Fibroblast of skin of scalp (primary cell): ENCODE measurements at places on chromosomes 13 and 19.

GRCh38 chr13:73248711-73249580 is 190.1 kb downstream of the KLF5 start:
- DNase-seq: no peak

- no peak for DNase-seq
Measured at GRCh38 chr19:35041548-35042055, at the start of gene HPN. Gene HPN, plus strand, starts transcription at chr19:35041721. Its CDS starts 786 bp downstream, at chr19:35042507.

DNA sequence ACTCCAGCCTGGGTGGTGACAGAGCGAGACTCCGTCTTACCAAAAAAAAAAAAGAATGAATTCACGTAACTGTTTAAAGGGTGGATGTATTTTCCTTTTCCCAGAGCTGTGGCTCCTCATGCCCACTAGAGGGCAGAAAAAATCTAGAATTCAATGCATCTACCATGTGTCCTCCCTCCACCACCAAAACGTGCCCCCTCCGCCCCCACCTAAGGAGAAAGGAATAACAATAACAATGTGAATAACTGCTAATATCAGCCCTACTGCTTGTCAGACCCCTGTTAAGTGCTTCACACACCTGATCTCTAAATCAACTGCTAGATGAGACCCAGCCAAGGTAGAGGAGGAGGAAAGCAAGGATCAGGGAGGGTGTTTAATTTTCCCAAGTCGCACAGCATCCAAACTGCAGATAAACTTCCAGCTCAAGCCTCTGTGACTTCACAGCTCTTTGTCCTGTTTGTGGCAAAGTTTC is 20.2 kb upstream of the PNMA8B start:
- DNase-seq: peak; percentile 56

DNA sequence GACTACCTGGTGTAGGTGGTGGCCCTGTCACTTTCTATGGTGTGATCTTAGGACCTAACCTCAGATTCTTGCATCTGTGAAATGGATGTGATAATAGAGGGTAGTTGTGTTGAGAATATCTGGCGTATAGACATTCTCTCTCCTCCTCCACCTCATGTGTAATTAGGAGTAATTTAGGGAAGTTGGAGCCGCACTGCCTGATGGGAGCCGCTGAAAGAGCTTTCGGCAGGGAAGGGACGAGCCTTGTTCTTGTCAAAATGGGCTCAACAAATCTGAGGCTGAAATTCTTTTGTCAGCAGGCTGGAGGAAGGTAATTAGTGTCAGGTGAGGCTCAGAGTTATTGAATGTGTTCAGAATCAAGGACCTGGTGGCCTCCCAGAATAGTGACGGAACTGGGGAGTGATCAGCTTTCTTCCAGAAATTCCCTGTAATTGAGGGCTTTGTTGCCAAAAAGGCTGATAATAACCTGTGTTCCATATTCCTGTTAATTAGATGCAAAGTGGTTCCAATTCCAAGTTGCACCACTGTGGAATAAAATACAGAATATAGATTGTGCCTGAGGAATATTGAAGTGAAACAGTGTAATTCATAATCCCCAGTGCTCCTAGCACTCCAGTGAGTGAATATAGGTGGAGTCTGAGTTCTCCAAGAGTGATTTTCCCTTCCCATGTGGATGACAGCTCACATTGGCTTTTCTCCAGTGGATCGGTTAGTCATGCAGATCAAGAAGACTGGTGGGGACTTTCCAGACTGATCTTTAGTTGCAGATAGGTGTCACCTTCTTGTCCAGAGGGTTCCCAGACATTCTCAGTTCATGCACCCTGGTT is 47.5 kb downstream of the SPATA13 start:
- DNase-seq: peak; percentile 82

DNA sequence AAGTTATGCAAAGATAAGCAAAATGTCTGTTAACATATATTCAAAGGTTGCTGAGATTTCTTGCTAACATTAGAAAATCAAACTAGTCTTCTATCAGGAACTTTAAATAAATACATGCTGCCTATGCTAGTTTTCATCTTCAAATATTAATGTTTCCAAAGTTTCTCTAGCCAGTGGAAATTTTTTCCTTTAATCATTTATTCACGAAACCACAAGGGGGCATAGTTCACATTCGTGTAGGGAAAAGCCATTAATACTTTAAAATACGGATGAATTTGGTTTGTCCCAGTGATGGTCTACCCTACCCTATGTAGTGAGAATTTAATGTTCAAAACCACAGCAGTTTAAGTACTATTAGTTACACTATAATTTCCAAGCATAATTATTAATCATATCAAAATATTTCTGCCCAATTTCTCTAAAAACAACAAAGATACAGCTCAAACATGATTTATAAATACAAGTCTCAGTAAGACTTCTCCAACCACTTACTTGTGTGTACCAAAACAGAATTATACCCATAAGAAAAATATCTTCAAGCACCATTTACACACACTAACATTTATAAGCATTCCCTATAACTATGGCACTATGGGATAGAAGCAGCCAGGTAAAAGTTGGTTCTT is 16.2 kb downstream of the NUFIP1 start:
- peak; percentile 40 for DNase-seq

- DNase-seq: no peak
Measured at GRCh38 chr19:40213882-40214570, 4.2 kb downstream of the TTC9B start.

GRCh38 chr19:17554968-17555479 is 425 bp upstream of the COLGALT1 start:
- no peak for DNase-seq

GRCh38 chr13:23288564-23288963 is 107.8 kb downstream of the SGCG start:
- DNase-seq: peak; percentile 12

- DNase-seq: peak; percentile 54
Measured at GRCh38 chr13:103006641-103007426, 59.4 kb downstream of the SLC10A2 start.

DNA sequence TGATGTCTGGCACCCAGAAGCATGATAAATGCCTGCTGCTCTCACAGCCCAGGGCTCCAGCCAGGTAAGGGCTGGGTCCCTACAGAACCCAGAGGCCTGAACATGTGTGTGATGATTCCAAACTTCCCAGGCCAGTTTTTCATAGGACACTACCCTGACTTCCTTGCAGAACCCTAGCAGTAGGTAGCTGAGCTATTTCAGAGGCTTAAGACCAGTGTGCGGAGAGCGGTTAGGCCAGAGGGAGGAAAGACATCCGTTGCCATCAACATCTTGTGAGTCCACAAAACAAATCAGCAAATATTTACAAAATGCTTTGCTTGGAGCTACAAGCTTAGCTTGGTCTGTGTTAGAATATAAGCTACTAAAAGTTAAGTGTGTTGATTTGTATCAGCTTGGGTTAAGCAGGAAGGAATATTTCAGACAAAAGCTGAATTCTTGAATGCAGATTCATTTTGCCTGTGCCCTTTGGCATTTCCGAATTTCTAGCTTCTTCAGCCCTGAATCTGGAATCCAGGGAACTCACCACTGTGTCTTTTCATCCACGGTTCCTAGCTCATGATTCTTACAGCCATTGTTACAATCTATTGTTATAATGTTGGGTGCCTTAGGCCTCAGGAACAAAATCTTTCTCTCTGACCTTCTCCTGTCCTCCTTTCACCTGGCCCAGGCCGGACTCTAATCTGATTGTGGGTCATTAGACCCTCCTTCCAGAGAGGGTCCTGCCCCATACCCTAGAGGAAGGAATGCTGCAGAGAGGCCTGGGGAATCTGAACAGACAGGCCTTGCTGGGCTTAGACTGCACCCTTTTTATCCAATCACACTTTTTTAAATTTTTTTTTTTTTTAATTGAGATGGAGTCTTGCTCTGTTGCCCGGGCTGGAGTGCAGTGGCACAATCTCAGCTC is 12.4 kb downstream of the RAB20 start:
- DNase-seq: no peak

DNA sequence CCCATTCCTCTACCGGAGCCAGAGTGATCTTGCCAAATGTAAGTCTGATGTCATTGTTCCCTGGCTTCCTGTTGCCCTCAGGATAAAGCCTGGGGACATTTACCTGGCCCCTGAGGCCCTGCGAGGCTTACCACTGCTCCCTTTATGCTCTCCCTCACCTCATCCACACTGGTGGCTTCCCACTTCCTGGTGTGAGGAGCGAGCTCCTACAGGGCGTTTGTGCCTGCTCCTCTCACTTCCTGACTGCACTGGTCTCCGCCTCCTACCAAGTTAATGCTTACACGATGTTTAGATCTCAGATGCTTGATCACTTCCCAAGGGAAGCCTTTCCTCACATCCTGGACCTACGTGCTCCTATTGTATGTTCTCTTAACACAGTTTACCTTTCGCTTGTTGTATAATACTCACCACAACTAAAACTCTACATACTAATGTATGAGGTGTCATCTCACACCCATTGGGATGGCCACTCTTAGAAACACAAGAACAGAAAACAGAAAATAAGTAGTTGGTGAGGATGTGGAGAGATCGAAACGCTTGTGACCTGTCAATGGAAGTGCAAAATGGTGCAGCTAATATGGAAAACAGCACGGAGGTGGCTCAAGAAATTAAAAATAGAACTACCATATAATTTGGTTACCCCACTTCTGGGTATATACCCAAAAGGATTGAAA is 177.6 kb downstream of the SHISA2 start:
- DNase-seq: no peak
